Activated naive CD4-positive, alpha-beta T cell (primary cell): ENCODE measurements at places on chromosomes 2 and 18.
A peak's percentile ranks its signal among the peaks of the same experiment; 100 is the strongest.

DNA sequence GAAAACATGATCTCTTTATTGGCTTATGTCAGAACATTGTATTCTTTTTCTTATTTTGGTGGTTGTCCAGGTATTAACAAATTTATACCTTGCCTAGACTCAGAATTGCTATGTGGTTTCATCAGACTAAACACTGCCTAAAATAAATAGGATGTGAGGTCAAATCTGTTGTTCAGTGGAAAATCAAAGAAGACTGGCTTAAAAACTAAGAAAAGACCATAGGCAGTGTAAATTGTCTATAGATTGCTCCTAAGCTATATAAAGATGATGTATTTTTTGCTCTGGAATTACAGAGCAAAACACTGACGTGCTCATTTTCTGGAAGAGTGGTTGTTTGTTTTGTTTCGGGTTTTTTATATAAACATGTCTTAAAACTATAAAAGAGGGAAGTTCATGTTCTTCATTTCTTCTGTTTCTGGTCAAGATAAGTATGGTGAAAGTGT lies 266.0 kb downstream of the ALPK2 start:
- DNase-seq = no peak

GRCh38 chr2:230068016-230068650 lies 591 bp downstream of the SLC16A14 start:
- DNase-seq = no peak

GRCh38 chr18:45635893-45636509 lies 20.7 kb downstream of the SLC14A2 start:
- DNase-seq = no peak

DNA sequence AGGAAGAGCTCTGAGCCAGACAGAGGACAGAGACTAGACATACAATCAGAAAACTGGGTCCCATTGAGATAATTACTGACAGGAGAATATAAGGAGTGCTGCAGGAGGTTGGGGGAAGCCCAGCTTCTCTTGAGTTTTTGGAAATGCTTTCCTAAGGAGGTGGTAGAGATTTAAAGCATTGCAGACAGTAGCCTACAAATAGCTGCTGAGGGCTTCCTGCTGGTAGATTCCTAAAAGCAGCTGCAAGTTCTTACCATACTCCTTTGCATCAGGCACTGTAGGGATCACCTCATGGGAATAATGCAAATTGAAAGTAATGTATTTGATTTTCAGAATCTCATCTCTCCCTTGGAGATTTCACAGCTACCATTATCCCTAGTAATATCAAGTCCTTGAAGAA lies 902.6 kb upstream of the GCFC2 start:
- no peak for DNase-seq

- no peak for DNase-seq
Observed at GRCh38 chr18:5630057-5630899, 86.5 kb upstream of the EPB41L3 start.

DNA sequence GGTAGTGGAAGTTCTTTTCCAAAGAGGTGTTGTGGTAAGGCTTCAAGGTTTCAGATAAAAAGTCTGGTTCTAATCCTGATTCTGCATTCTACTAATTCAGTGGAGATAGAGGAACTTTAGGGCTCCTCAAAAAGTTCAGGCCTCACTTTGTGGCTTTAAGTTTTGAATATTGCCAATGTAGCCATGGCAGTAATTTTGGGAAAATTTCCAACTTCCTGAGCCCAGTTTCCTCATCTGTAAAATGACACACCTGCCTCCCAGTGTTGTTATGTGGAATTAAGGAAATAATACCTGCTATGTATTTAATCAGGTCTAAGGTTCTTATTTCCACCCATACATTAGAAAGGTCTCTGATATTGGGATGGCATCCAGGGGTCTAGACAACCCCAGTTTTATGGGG lies 147.6 kb upstream of the ITGA6 start:
- no peak for DNase-seq

DNA sequence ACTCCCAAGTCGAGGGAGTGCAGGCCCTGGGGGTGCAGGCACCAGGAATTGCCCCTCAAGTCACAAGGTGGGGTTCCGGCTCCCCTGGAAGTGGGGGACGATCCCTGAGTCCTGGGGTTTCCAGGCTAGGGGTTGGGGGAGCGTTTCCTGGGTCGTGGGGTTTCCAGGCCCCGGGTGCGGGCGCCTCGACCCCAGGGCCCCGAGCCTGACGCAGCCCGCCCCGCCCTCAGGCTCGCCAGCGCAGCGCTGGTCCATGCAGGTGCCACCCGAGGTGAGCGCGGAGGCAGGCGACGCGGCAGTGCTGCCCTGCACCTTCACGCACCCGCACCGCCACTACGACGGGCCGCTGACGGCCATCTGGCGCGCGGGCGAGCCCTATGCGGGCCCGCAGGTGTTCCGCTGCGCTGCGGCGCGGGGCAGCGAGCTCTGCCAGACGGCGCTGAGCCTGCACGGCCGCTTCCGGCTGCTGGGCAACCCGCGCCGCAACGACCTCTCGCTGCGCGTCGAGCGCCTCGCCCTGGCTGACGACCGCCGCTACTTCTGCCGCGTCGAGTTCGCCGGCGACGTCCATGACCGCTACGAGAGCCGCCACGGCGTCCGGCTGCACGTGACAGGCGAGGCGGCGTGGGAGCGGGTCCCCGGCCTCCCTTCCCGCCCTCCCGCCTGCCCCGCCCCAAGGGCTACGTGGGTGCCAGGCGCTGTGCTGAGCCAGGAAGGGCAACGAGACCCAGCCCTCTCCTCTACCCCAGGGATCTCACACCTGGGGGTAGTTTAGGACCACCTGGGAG lies 12.0 kb downstream of the SIGLEC15 start:
- DNase-seq = peak; percentile 24

DNA sequence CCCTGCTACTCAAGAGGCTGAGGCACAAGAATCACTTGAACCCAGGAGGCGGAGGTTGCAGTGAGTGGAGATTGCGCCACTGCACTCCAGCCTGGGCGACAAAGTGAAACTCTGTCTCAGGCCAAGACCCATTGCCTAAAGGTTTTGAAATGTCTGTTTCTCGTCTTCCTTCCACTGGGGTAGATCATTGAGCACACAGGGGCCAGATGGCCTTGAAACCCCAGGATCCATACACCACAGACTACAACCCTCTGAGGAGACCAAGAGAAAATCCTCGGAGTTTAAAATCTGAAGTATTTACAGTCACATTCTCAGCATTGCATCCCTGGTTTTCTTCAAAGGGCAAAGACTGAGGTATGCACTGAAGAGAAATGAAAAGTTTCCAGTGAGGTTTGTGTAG lies 7.1 kb upstream of the EPAS1 start:
- no peak for DNase-seq

GRCh38 chr2:23483791-23484190 lies 98.8 kb downstream of the KLHL29 start:
- DNase-seq = no peak

- DNase-seq = no peak
Observed at GRCh38 chr2:178787155-178787554, 20.1 kb downstream of the TTN start.

GRCh38 chr18:3540805-3541548 lies 91.0 kb downstream of the TGIF1 start:
- DNase-seq = no peak
